ENCODE measurements at places on chromosomes 7 and 10.

GRCh38 chr7:22561321-22561811, 61.4 kb upstream of the STEAP1B start:
- peak; percentile 47 for DNase-seq

DNA sequence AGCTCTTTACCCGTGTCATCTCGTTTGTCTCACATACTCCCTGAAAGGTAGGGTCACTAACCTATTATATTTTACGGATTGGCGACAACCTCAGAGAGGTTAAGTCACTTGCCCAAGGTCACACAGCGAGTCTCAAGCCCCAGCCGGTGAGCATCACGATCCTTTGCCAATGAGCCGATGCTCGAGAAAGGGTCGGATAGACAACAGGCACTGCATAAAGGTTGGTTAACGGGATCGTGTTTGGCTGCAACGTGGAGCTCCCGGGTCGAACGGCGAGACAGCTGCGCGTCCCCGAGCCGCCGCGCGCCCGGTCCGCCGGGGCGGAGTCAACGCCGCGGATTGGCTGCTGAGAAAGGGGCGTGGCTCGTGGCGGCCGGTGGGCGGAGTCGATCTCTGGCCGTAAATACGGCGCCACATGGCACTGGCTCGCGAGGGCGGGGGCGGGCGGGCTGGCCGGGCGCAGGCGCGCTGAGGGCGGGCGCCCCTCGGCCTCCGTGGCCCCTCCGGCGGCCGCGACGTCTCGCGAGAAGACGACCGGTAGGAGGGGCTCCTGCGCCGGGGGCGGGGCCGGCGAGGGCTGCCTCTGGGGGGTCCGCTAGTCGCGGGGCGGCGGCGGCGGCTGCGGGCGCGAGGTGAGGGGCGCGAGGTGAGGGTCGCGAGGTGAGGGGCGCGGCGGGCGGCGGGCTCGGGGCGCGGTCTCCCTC, at the start of gene CHST12:
Gene CHST12, plus strand, starts transcription at position 598 of the 704 bp plus-strand sequence. CDS start 29,029 bp downstream, outside the sequence.
- DNase-seq = peak; percentile 95

DNA sequence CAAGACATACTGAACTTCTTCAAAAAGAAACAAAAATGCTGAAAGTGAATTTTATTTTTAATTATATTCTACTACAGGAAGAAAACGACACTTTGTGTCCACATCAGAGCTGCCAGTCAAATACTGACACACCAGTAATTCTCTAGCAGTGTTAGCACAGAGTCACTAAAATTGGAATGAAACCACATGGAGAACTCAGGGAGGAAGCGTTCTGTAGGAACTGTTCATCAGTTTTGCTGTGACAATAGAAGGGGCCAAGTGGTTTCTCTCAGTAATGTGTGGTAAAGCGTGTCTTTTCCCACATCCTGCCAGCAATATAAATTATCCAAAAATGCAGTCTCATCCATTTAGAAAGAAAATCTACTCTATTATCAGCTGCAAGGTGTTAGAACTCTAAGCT, 683.3 kb downstream of the GRM8 start:
- no peak for DNase-seq

DNA sequence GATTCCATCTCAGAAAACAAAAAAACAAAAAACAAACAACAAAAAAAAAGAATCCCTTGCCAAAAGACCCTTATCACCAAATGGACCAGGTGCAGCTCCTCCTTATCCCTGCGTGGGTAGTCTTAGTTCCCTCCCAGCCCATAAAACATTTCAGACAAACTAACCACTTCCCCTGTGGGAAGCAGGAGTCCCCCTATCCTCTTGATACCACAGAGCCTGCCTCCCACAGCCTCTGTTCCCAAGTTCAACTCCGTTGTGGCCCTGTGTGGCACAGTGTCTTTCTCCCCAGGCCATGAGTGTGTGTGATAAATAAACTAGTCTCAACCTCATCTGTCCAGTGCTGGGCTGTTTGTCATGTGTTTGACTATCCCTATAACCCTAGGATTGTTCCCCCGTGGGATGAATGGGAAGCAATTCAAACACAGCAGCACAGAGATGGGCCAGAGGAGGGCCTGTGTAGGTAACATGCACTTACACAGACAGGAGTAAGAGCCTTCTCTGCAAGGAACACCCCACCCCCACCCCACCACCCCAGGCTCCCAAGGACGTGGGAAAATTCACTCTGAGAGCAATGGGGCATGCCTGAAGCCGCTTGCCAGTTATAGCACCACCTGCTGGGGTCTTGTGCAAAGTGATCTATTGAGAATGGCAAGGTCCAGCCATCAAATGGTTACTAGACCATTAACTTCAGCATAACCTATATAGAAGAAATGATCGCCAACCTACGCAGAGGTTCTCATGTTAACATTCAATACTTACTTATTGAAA, 147.1 kb upstream of the GHITM start:
- no peak for DNase-seq

DNA sequence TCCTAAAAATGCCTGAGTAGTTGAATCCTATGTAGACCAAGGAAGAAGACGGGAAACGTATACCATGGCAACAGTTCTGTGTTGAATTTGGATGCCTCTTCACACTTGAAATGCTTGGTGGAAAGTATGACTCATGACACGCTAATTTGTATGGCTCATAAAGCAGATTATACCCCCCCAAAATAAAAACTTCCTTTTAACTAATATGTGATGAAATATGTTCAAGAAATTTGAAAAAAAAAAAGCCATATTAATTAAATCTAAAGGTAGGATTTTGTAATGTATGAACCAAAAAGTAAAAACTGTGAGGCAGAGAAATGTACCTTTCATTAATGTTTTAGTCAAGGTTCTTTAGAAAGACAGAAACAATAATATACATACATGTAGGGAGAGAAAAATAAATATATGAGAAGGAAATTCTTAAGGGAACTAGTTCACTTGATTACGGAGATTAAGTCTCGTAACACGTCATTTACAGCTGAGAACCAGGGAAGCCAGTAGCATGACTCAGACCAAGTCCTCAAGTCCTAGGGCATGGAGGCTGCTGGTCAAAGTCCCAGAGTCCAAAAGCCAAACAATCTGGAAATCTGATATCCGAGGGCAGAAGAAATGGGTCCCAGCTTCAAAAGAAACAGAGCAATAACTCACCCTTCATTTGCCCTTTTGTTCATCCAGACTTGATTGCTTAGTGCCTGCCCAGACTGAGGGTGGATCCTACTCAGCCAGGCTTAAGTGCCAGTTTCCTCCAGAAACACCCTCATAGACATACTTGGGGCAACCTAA, 485.1 kb downstream of the SEMA3D start:
- DNase-seq = peak; percentile 56

- no peak for DNase-seq
Observed at GRCh38 chr7:85038466-85038865, 148.4 kb downstream of the SEMA3D start.

All from T1000 (cell line).